ENCODE measurements at places on chromosomes 6 and 20.

GRCh38 chr6:34132486-34133185 is 13.3 kb downstream of the GRM4 start:
- no peak for DNase-seq

DNA sequence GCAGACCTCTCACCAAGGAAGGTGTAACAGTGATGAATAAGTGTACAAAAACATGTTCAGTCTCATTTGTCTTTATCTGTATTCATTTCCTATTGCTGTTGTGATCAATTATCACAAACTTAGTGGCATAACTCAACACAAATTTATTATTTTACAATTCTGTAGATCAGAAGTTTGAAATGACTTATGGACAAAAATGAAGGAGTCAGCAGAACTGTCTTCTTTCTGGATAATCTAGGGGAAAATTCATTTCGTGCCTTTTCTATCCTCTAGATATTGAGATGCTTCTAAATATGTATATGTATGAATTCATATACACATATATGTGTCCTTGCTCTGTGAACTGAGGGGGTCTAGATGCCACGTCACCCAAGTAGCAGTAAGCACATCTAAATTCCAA is 663.1 kb upstream of the MARCKS start:
- no peak for DNase-seq

- DNase-seq = no peak
These were observed 3.5 kb upstream of the GRM4 start for GRCh38 chr6:34149452-34149810.

DNA sequence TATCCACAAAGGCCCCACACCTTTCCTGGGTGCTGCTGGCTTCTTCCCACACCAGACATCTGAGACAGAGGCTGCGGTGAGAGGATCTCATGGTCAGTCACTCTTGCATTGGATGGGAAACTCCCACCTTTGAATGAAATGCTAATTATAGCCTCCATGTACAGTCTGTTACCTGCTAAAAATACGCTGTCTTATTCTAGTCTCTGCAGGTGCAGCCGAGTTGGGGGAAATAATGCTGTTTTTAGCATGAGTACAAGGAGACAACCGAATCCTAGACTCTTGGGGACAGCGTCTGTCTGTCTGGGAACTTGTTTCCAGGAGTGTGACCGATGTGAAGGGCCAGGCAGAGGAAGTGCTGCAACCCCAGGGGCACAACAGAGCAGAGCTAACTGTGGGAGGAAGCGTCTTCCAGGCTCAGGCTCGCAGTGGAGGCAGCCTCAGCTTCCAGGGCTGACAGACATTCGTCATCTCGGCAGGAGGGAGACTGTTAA is 286.2 kb downstream of the PREX1 start:
- no peak for DNase-seq

GRCh38 chr20:12824328-12825225 is 184.2 kb upstream of the SPTLC3 start:
- DNase-seq = no peak

DNA sequence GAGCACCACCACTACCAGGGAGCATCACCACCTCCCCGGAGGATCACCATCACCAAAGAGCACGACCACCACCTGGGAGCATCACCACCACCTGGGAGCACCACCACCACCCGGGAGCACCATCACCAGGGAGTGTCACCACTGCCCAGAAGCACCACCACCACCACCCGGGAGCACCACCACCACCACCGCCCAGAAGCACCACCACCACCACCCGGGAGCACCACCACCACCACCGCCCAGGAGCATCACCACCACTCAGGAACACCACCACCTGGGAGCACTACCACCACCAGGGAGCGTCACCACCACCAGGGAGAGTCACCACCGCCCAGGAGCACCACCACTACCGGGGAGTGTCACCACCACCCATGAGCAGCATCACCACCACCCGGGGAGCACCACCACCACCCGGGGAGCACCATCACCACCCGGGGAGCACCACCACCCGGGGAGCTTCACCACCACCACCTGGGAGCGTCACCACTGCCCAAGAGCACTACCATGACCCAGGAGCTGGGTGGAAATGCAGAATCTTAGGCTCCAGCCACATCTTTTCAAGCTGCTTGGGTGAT is 237.3 kb downstream of the SOD2 start:
- no peak for DNase-seq

GRCh38 chr6:6784514-6785162 is 196.1 kb downstream of the LY86 start:
- no peak for DNase-seq

GRCh38 chr6:7073082-7073820 is 34.5 kb upstream of the RREB1 start:
- DNase-seq = no peak

GRCh38 chr6:125363039-125363823 is 61.5 kb upstream of the HDDC2 start:
- DNase-seq = peak; percentile 39

DNA sequence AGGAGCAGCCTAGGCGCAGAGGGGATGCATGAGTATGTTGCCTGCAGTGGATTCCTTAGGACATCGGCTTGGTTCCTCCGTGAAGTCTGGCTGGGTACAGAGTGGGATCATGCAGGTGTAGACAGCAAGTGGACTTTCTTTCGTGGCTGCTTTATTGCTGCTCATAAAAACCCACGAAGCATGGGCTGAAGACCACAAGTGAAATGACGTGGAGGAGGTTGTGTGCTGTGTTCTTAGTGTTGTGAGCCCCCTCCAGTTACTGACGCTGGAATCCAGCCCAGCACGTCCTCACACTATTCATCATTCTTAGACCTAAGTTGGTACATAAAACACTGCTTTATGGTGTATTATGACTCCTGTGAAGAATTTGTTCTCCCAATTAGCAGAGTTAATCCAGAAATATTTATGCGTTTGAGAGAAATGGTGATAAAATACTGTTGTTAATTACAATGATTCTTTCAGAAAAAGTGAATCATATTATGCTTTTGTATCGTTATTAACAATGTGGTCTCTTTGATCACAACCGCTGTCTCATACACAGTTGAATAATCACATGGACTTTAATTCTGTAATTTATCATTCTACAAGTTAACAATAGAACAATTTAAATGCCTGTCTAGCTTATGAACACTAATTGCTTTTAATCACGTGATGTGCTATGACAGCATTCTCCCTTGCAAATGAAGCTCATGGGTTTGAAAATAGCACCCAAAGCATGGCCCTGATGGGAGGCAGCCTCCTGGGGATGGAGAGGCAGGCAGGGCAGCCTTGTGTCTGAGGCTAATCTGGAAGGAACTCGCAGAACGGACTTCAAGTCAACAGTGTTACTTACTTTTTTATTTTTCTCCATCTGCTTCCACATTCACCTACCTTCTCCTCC is 233.9 kb upstream of the SYNDIG1 start:
- DNase-seq = peak; percentile 7

DNA sequence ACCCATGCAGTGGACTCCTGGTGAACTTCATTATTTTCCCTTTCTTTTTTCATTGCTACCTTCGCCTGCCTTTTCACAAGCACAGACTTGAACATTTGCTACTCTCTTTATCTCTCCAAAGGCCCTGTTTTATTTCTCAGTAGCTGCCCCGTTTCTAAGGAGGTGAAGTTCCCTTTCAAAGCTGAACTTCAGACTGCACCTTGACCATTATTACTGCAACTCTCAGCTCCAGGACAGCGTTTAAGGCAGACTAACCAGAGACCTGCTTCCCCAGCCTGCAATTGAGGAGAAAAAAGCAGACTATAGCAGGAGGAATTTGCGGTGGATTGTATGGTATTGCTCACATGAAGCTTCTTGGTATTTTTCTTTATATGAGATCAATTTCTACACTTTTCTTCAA is 460.7 kb downstream of the CBLN4 start:
- no peak for DNase-seq

DNA sequence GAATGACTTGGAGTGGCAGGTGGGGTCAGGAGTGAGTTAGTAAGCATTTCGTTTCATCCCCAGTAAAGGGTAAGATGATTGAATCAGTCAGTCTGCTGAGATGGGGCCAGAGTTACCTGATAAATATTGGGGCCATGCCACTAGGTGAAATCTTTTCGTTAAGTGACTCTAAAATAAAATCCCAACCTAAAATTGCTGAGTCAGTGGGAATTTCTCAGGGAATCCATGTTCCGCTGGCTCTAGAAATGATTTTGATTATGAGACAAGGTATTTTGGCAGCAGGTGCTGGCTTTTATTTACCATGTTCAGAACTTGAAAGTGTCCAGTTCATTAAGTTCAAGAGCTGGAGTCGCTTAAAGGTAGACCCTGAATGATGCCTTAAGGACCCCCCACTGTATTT is 125.4 kb downstream of the GMPR start:
- no peak for DNase-seq

DNA sequence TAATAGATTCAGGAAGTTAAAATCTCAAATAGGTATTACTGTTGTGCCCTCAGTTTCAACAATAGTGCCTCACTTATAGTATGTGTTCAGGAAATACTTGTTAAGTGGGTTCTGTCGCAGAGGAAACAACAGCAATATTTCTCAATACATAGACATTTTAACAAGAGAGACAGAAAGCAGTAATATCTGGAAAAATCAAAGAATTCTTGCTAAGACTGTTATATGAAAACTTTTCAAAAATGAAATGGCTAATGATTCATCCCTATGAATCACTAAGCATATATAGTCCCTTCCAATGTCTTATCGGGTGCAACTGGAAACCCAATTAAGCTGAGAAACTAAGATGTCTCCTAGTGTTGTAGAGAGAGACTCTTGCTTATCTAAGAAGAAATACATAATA is 668.9 kb downstream of the TFAP2A start:
- DNase-seq = no peak

DNA sequence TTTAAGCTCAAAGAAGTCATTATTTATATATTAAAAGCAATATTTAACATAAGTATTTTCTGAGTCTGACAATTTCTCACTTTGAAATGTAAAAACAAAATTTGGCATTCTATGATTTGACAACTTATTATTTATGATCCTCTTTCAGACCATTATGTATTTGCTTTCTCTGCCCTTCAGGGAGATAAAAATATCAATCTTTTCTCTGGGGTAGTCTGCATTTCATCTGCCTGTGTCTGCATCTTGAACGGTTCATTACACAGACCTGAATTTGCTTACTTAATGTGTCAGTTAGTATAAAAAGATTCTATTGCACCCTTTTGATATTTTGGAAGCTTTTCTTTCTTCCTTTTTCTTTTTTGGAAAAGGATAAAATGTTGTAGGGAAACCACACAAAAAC is 354.0 kb upstream of the RGS17 start:
- no peak for DNase-seq

DNA sequence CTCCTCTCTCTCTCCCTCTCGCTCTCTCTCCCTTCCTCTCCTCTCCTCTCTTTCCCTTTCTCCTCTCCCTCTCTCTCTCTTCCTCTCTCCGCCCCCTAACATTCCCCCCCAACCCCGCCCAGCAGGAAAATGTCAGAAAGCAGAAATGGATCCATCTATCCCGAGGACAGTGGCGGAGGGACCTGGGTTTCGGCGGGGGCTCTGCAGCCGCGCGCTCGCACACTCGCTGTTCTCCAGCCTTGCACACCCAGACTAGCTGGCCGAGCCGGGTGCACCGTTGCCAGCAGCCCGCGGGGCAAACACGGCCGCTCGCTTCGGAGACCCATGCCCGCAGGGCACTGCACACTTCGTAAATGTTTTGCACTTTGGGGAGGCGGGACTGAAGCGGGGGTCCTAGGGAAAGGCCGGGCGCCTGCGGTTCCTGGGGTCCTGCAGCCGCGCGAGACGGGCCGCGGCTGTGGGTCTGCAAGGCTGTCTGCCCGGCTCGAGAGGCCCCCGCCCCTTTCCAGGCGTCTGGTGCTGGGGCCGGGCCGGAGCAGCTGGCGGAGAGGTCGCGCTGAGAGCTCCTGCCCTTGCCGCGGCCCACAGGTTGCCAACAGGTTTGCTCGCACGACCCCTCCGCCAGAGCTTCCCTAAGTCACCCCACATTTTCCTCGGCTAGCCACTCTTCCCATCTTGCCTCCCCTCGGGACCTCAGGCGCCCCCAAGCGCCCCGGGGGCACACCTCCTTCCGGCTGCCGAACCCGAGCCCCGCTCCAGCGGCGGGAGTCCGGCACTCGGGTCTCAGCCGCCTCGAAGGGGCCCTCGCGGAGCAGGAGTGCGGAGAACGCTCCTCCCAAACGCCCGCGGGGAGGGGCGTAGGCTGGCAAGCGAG is 818 bp upstream of the MDGA1 start:
- peak; percentile 45 for DNase-seq

DNA sequence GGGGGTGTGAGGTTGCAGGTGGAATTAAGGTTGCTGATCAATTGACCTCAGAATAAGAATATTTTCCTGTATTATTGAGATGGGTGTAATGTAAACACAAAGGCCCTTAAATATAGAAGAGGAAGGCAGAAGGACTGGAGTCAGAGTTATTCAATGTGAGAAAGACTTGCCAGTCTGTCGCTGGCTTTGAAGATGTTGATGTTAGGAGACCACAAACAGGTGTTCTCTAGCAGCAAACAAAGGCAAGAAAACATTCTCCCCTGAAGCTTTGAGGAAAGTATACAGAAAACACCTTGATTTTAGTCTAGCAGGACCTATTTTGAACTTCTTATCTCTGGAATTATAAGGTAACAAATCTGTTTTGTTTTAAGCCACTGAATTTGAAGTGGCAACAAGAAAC is 138.9 kb upstream of the PTPRK start:
- DNase-seq = no peak

- DNase-seq = no peak
These were observed 1.9 kb downstream of the GRM4 start for GRCh38 chr6:34143884-34144580.

GRCh38 chr6:112356994-112357393 is 9.9 kb downstream of the RFPL4B start:
- DNase-seq = no peak

GRCh38 chr20:62888910-62889309 is 27.3 kb upstream of the TCFL5 start:
- no peak for DNase-seq

GRCh38 chr20:48196001-48196400 is 410.7 kb upstream of the SULF2 start:
- DNase-seq = no peak

DNA sequence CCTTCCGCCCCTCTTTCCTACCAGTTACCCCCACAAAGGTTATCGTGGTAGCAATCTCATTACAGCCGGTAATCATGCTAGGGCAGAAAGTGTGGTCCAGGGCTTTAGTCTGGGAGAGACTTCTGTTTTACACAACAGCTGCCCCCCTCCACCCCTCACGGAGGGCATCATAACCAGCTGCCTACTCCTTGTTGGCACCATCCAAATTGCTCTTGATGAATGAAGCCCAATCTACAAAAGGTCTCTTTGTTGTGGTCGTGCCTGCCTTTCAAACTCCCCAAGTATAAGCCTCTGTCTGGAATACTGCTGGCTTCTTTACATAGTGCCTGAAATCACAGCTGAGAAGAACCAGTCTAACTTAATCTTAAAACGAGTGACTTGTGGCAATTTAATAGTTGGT is 157.9 kb downstream of the INSM1 start:
- DNase-seq = peak; percentile 85

All from Ammon's horn (tissue), 1 donor.